CD8-positive, alpha-beta memory T cell (primary cell): ENCODE measurements at places on chromosomes 12 and 14.

DNA sequence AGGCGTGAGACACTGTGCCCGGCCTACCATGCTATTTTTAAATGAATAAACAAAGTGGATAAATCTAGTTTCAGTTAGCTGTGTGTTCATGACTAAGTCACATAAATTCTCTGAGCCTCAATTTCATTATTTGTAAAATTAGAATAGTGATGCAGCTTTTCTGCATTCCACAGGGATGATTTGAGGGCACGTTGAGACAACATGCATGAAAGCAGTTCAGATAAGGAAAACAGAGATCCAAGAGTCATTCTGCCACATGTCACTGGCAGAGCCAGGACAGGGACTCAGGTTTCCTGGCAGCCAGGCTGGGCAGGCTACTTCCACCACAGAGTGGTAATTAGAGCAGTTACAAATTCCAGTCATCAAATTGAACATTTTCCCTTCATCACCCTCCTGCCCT lies 2.9 kb upstream of the PPP4R4 start:
- no peak for DNase-seq
- H3K4me3 ChIP-seq = no peak overlapping the region
- no peak overlapping the region for H3K27ac ChIP-seq
- H3K27me3 ChIP-seq = no peaks in the 10 kb centered on the region
- H3K4me1 ChIP-seq = peaks cover 10% of the 10 kb centered on the region

GRCh38 chr12:122870163-122870842 lies 25.6 kb downstream of the VPS37B start:
- H3K4me1 ChIP-seq = peaks cover 57% of the 10 kb centered on the region
- peak; percentile 20 for DNase-seq
- no peak overlapping the region for H3K27ac ChIP-seq
- H3K36me3 ChIP-seq = peaks cover 28% of the 10 kb centered on the region

GRCh38 chr12:100842156-100842555 lies 47.6 kb downstream of the ANO4 start:
- H3K4me3 ChIP-seq = no peak overlapping the region
- H3K36me3 ChIP-seq = no peaks in the 10 kb centered on the region
- no peak overlapping the region for H3K27ac ChIP-seq
- H3K4me1 ChIP-seq = no peaks in the 10 kb centered on the region
- H3K27me3 ChIP-seq = no peaks in the 10 kb centered on the region

DNA sequence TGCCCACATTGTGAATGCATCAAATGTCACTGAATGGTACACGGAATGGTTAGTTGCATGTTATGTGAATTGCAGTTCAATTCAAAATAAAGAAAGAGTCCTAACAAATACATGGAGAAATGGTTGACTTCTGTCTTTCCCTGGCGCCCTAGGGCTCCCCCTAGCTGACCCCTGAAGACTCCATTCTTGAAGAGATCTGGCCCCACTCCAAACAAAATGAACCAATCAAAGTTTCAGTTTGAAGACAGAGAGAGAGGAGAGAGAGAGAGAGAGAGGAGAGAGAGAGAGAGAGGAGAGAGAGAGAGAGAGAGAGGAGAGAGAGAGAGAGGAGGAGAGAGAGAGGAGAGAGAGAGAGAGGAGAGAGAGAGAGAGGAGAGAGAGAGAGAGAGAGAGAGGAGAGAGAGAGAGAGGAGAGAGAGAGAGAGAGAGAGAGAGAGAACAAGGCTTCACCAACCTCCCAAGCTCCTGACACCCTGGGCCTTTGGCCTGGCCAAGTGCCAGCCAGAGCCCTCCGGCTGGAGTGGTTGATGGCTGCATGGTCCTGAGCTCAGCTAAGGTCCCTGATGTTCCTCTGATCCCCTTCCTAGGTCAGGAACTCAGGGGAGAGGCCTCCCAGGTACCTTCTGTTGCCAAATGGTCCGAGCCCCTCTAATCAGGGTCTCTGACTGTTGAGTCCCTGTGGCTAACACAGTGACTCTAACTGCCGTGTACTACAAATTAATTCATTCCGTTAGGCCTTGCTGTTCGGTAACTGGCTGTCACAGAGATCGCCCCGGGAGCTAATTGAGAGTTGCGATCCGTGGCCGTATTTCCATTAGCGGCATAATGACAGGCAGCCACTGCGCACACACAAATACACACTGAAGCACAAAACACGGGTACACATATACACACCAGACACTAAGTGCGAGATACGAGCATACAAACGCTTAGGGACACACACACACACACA lies 188.8 kb downstream of the ESRRB start:
- H3K27ac ChIP-seq = no peak overlapping the region
- H3K4me1 ChIP-seq = no peaks in the 10 kb centered on the region
- no peaks in the 10 kb centered on the region for H3K27me3 ChIP-seq
- no peaks in the 10 kb centered on the region for H3K36me3 ChIP-seq
- no peak overlapping the region for H3K4me3 ChIP-seq
- DNase-seq = no peak

DNA sequence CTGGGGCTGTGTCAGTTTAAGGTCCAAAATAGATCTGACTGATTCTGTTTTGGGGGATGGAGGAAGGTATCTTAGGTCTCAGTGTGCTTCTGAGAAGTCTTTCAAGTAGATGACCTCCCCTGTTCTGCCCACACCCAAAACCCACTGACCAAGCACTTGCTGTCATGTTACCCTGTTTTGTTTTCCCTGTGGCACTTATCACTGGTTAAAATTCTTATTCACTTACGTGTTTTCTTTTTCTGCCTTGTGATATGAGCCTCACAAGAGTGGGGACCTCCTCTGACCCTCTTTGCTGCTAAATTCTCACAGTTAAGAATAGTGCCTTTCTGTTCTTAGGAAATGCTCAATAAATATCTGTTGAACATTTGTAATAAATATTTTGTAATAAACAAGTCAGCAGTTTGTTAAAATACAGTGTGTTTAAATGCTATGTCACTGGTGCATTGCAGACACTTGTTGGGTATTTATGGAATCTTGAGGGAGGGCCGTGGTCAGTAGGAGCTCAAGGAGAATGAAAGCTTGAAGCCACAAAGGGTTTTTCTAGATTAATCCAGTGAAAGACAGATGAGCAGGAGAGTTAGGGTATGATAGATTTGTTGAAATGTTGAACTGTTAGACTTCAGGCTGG lies 20.9 kb downstream of the PLEKHA5 start:
- H3K4me3 ChIP-seq = no peak overlapping the region
- H3K4me1 ChIP-seq = no peaks in the 10 kb centered on the region
- H3K36me3 ChIP-seq = no peaks in the 10 kb centered on the region
- DNase-seq = no peak
- H3K27me3 ChIP-seq = no peaks in the 10 kb centered on the region
- H3K27ac ChIP-seq = no peak overlapping the region

GRCh38 chr14:51081209-51081608 lies 13.7 kb downstream of the TRIM9 start:
- no peak overlapping the region for H3K4me3 ChIP-seq
- no peak for DNase-seq
- H3K36me3 ChIP-seq = no peaks in the 10 kb centered on the region
- no peaks in the 10 kb centered on the region for H3K27me3 ChIP-seq
- H3K27ac ChIP-seq = no peak overlapping the region
- no peaks in the 10 kb centered on the region for H3K4me1 ChIP-seq

- H3K36me3 ChIP-seq = no peaks in the 10 kb centered on the region
- no peaks in the 10 kb centered on the region for H3K4me1 ChIP-seq
- no peak overlapping the region for H3K4me3 ChIP-seq
- H3K27me3 ChIP-seq = no peaks in the 10 kb centered on the region
- H3K27ac ChIP-seq = no peak overlapping the region
Measured at GRCh38 chr14:39576258-39576657, 144.0 kb upstream of the FBXO33 start.

DNA sequence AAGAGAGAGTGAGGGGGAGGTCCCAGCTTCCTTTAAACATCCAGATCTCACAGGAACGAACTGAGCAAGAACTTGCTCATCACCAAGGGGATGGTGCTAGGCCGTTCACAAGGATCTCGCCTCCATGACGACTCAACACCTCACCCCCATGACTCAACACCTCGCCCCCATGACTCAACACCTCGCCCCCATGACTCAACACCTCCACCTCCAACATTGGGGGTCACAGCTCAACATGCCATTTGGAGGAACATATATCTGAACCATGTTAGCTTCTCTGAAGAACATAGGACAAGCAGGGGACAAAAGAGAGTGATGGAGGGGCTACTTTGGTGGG lies 66.0 kb upstream of the LHX5 start:
- H3K4me3 ChIP-seq = no peak overlapping the region
- no peaks in the 10 kb centered on the region for H3K36me3 ChIP-seq
- no peak for DNase-seq
- H3K27me3 ChIP-seq = no peaks in the 10 kb centered on the region
- no peaks in the 10 kb centered on the region for H3K4me1 ChIP-seq

DNA sequence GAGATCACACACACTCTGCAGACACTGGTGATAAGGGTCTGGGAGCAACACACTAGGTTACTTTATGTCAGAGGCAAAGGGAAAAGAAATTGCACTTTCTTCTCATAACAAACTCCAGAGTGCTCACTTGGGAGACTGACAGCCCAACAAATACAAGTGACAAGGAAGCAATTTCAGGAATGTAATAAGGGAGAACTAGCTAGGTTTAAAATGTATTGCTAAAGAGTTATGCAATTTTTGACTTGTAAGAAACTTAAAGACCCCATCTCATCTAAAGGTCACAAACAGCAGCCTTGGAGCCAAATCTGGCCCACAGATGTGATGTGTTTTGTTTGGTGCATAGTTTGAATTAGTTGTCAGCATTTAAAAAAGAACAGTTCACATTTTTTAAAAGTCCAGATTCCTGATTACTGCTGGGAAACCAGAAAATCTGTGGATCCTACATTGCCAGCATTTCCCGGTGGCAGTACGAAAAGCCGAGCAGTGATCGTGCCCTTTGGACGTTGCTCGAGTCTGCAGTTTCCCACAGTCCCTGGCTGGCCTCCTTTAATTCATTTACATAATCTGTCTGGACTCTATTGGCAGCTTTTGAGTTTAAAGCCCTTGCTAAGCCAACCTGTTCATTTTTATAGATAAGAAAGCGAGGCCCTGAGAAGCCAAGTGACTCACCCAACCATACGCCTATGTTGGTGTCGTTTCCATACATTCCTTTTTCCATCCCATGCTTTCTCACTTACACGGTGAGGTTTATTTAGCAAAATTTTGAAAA lies 42.0 kb upstream of the ETV6 start:
- no peak for DNase-seq
- no peaks in the 10 kb centered on the region for H3K27me3 ChIP-seq
- no peaks in the 10 kb centered on the region for H3K36me3 ChIP-seq
- H3K4me1 ChIP-seq = no peaks in the 10 kb centered on the region
- no peak overlapping the region for H3K27ac ChIP-seq

DNA sequence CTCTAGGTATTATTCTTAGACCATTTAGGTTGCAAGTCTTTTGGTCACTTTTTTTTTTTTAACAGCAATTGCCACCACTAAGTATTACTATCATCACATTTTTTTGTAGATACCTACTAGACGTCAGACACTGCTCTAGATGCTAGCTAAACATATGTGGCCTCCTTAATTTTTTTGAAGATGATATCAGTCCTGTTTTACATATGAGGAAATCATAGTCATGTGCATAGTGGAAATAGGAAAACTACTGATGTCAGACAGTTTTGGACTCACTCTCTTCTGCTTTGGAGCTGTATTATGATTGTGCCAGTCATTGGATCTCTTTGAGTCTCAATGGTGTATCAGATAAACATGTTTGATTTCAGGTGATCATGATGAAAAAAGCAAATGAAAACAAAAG lies 304.3 kb downstream of the DIO2 start:
- H3K36me3 ChIP-seq = no peaks in the 10 kb centered on the region
- H3K4me3 ChIP-seq = no peak overlapping the region
- H3K27ac ChIP-seq = no peak overlapping the region
- no peaks in the 10 kb centered on the region for H3K4me1 ChIP-seq

DNA sequence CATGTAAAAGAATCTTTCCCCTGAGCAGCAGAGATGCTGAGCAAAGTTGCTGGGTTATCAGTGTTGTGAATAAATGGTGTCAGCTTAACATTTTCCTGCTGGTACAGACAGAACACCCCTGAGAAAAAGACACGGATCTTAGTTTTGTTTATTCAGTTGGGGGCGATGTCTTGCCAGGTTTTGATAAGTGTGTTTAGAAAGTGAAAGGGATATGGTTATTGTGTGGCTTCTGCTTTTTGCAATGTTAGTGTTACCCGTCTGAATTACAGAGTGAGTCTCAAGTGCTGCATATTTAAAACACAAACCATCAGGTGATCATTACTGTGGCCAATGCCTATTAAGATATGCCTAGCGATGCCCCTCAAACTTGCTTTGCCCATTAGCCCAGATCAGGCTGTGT lies 864.6 kb upstream of the SEL1L start:
- H3K4me1 ChIP-seq = no peaks in the 10 kb centered on the region
- no peaks in the 10 kb centered on the region for H3K27me3 ChIP-seq
- no peaks in the 10 kb centered on the region for H3K36me3 ChIP-seq
